ENCODE measurements at places on chromosomes 16 and 17.

- DNase-seq: no peak
Measured at GRCh38 chr16:28573738-28574718, 20.3 kb downstream of the SGF29 start.

DNA sequence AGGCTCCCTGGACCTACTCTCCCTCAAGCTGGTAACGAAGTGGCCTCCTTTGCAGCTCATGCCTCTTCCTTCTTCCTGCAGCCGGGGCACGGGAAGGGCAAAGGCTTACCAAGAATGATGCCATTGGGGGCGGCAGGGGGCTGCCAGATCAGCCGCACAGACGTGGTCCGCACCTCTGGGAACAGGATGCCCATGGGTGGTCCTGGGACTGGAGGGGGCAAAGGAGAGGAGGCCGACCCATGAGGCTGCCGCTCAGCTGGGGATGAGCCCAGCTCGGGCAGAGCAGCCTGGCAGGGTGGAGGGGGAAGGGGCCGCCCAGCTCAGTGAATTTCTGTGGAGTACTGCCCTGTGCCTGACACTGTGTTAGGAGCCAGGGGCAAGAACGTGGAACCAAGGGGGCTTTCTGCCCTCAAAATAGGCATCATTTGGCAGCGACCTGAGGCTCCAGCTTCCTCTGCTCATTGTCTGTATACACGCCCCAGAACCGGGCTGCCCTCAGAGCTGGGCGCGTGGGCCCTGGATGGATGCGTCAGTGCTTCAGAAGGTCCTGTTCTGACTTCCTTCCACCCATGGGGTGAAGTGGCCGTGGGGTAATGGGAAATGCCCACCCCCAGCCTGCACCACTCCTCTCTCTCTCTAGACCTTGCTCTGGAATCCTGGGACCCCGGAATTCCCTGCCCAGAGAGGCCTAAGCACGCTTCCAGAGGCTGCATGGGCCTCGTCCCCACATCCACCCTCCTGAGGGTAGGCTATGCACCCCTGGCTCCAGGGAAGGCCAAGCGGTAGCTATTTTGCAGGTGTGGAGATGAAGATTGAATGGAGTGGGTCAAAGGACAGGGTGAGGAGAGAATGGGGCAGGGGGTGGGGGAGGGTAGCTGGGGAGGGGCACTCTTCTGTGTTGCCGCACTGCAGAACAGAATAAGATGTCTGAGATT lies 79.8 kb upstream of the CDC42EP4 start:
- DNase-seq: no peak

GRCh38 chr17:77646046-77646430 lies 312.5 kb upstream of the TNRC6C start:
- no peak for DNase-seq

DNA sequence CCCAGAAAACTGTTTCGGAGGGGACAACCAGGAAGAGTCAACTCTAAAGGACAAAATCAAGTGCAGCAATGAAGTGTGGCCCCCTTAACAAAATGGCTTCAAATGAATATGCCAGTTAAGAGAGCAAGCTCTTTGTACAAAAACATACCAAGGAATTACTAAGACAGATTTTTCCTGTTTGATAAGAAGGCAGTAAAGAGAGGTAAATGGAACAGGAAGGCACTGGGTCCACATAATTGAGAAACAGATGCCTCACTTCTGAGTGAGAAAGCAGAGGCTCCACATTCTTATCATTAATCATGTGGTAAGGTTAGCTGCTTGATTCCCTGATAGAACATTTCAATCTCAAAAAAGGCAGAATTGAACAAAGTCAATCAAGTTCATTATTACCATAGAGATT lies 44.9 kb downstream of the MBTD1 start:
- DNase-seq: no peak

GRCh38 chr17:80091376-80091775 lies 10.0 kb upstream of the GAA start:
- no peak for DNase-seq
